Left renal pelvis (tissue), 4 donors: ENCODE measurements at places on chromosomes 5 and 9. TPM values are rescaled to one million over a fixed set of nuclear protein-coding genes. Genes with fewer than 3 reads are reported as not detected.

Gene TNFSF15
- polyA plus RNA-seq = 9.1 TPM

Gene DMRT3
- polyA plus RNA-seq = 1.4 TPM

Gene ZSWIM6
- 30.1 TPM for polyA plus RNA-seq

Gene SOX30
- 0.30 TPM for polyA plus RNA-seq

Gene TEX48
- not detected for polyA plus RNA-seq

- no peak for DNase-seq
Measured at GRCh38 chr5:179485845-179486575, 64.3 kb upstream of the RUFY1 start.

DNA sequence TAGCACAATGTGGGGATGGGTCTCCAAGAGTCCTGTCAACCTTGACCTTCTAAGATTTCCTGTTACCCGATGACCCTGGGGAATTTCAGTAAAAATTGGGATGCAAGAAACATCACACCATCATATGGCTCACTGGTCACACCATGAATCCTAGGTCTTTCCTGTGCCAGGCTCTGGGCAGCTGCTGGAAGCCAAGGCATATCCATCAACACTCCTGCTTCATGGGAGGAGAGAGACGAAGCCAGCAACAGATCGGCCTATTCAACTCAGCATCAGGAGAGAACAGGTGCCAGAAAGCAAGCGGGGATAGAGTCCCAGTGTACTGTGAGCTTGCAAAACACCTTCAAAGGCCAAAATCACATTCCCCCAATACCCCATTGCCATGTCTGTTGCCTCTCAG is 6.5 kb upstream of the NEK6 start:
- no peak for DNase-seq

DNA sequence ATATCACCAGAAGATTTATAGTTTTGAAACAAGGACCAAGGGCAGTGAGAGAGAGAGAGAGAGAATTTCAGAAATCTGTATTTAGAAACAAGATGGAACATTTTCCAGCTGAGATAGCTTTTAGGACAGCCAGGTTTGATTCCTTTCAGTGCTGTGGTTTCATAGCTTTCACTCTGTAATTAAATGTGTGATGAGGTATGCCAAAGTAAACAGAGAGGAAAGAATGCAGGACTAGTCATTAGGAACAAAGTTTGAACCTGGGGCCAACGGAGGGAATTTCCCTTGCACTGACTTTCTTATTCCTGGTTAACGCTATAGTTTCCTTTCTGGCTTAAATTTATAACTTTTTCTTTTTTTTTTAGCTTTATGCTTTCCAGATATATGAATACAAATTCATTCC is 10.0 kb upstream of the CCL28 start:
- peak; percentile 54 for DNase-seq

DNA sequence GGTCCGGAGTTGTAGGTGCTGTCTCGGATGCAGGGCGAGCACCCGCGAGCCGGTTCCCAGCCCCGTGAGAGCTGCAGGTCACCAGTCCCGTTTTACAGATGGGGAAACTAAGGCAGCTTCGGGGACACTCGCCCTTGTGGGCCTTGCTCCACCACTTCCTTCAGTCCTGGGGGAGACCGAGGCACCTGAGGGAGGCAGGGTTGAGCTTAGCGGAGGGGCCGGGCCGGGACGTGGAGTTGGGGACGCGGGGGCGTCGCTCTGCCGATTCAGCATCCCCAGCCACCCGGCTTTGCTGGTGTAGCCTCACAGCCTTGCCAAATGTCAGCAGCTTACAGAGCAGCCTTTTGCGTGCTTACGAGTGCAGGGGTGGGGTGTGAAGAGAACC is 530 bp downstream of the BBLN start:
- no peak for DNase-seq

DNA sequence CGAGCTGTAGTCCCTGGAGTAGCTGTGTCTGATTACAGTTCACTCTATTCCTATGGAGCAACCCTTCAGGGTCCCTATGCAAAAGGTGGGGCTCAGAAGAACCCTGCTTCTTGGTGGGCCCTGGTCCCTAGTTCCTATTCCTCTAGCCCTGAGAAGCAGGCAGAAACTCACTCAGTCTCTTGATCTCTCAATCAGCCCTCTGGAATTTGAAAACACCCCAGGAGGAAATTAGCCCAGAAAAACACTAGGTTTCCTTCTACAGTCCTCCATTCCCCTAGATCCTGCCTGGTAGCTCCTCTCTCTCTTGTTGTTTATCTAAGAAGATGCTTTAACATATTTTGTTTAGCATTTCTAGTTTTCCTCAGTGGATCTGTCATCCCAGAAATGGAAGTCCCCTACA is 7.6 kb downstream of the RGS3 start:
- no peak for DNase-seq

GRCh38 chr9:83986765-83987401 is 6.3 kb downstream of the RMI1 start:
- DNase-seq = no peak

DNA sequence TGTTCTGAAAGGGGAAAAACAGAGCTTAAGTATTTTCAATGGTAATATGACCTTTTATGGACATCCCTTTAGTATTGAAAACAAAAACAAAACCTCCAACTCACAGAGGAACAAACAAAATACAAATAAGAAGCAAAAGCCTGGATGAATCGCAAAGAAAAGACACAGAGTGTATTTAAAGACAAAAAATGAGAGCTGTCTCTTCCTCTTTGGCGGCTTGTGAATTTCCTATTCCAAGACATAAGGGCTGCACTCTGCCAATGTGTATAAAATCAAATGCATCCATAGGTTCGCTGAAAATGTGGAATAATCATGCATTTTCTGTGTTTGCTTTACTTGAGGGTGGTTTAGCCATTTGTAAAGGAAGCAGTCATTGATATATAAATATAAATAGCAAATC is 739.3 kb upstream of the ZNF608 start:
- DNase-seq = no peak

DNA sequence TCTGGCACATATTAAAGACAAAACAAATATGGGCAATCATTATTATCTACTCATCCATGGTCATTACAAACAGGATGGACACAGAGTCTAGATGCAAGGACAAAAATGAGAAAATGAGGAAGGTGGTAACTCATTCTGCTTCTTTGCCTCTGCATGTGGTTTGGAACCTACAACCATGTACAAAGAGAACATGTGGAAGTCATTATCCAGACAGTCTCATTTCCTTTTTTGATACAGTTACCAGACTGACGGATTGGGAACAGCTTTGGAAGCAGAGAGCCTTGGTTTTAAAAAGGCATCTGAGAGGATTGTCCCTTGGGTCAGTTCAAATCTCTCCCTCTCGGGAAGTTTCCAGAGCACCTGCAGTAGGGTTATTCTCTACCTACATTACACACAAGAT is 433.4 kb upstream of the TNC start:
- no peak for DNase-seq

- DNase-seq = no peak
Measured at GRCh38 chr5:84032324-84032723, 311.7 kb upstream of the HAPLN1 start.

- DNase-seq = no peak
Measured at GRCh38 chr9:19030899-19031298, 2.1 kb downstream of the SAXO1 start.

DNA sequence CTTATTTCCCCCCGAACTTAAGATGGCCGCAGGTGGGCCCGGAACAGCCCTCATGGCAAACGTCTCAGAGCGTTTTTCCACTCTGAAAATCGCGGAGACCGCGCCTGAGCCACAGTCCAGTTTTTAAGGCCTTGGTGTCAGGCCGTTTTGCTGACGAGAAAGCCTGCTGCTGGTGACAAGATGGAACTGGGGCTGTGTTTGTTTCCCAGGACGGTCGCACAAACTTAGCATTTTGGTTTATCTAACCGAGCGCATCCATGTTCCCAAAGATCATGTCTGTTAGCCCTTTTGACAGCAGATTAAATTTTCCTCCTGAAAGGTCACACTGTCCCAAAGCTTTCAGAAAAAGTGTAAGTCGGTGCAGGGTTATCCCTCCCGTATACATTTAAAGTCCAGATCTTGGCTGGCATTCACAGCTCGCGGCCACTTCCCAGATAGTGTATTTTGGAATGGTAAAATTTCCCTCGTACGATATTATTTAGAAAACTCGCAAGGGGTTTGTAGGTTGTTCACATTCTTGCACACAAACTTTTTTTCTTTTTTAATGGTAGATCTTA is 812 bp downstream of the SREK1 start:
- DNase-seq = no peak

DNA sequence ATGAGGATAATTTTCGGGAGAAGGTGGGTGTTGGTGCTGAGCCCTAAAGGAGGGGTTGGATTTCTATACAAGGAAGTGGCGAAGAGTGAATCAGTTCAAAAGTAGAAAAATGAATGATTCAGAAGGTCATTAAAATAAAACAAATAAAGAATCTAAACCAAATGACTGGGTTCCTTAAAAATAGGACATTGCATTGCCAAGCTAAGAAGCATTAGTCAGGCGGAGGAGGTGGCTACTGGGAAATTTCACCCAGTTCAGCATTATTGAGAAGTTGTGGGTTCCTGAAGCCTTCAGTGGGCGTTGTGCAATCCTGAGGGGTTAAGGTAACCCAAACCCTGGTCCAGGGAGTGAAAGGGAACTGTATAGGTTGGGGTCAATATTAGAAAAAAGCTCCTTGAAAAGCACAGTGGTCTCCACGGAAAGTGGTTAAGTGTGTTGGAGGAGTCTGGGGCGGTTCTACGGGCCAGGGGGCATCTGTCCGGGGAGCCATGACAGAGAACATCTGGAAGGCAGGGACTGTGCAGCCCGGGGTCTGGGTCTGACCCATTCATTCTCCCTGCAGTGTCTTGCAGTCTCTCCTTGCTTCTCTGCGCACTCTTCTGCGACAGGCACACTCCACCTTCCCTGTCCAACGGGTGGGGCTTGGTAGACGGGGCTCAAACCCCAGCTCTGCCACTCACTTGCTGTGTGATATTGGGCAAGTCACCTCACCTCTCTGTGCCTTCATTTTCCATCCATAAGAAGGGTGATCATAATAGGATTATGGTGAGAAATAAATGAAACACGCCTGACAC is 27.6 kb upstream of the DUSP1 start:
- DNase-seq = no peak

- DNase-seq = no peak
Measured at GRCh38 chr5:38101897-38102296, 156.5 kb upstream of the EGFLAM start.

- DNase-seq = no peak
Measured at GRCh38 chr5:127988146-127988760, 95.3 kb upstream of the SLC12A2 start.

GRCh38 chr5:98721231-98721928 is 52.1 kb upstream of the RGMB start:
- no peak for DNase-seq

GRCh38 chr5:125611541-125611940 is 811.7 kb upstream of the GRAMD2B start:
- no peak for DNase-seq

DNA sequence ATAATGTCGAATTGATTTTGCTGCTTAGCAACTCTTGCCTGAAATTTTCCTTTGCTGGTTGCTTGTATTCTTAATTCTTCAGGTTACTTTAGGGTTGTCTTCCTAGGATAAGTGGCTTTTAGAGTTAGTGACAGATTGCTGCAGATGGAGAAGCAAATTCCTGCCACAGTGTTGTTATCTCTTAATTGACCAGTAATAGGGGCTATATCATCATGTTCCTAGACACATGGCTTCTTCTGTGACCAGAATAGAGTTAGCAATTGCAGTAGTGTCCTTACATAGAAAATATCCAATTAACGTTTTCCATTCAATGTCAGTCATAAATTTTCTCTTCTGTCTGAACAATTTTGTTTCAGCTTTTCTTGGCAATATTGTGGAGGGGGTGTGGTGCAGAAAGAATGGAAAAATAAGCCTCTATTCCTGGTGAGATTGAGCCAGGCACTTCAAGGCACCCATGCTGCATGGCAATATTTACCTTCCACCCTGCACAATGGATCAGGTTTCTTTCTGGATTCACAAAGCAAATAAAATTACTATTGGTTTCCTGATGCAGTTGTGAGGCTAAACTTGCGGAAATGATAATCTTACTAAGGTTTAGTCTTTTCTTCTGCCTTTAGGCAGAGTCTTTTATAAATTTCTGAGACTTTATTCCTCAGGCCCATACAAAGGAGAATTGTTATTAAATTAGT is 1481.5 kb downstream of the EFNA5 start:
- DNase-seq = no peak

GRCh38 chr9:69643098-69643497 is 29.1 kb downstream of the APBA1 start:
- no peak for DNase-seq

GRCh38 chr5:4514067-4514648 is 626.0 kb upstream of the ADAMTS16 start:
- DNase-seq = no peak

- DNase-seq = no peak
Measured at GRCh38 chr5:150419630-150420270, 7.0 kb upstream of the CD74 start.

DNA sequence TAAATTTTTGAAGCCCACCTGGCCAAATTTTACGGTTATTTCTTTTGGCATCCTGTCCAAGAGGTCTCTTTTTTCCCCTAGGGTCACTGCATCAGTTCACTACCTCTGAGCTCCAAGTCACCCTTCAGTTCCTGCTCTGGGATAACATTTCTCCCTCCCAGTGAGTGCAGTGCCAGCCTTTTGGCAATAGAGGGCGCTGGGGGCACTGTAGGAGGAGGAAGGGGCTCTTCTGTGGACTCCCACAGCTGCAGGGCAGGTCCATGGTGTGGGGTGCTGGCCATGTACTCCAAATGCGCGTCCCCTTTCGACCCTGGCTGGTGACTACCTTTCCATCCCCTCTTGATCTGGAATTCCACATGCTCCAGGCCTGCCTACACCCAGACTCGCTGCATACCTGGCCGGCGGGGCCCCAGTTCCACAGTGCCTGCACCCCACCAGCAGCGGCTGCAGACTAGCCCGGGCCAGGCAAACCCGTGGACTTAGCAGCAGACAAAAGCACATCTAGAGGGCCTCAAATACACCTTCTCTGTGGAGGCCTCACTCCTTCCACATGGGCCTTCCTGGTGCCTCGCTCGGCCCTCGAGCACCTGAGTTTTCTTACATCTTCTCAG is 20.3 kb upstream of the NINJ1 start:
- no peak for DNase-seq

GRCh38 chr5:132714456-132715307 is 22.7 kb downstream of the KIF3A start:
- no peak for DNase-seq

DNA sequence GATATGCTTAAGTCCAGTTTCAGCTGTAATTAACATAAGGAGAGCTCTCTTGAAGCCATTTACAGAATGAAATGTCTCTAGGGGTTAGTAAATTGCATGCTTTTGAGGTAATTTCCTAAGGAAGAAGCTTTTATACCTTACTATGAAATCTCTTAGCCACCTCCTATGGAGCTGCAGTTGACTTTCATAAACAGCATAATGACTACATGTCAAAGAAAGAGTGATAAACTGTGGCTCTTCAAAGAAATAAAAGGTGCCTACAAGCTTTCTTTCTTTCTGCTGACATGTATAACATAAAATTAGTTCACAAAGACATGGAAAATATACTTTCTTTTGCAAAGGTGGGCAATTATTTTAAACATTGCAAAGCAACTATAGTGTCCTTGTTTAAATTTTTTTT is 90.8 kb downstream of the TMEM167A start:
- no peak for DNase-seq

DNA sequence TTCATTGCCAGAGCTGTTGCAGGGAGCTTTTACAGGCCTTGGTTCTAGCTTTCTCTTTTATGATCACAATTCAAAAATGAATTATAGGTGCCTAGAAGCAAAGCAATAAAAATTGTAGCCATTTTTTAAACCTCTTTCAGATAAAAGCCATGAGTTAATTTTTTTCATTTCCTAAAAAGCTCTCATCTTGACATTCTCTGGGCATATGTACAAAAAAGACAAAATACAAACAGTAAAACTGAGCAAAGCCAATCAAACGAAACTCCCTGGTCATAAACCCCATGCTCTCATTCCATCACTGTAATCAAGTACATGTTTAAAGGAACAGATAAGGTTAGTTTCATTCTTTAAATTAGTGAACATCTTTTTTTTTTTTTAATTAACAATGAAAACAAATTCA is 101.9 kb downstream of the ERCC6L2 start:
- no peak for DNase-seq
